ENCODE measurements at places on chromosomes 2 and 18.

GRCh38 chr2:98167916-98168315 is 80.9 kb downstream of the VWA3B start:
- no peak for DNase-seq

- no peak for DNase-seq
Measured at GRCh38 chr2:108614043-108614545, 79.8 kb downstream of the LIMS1 start.

DNA sequence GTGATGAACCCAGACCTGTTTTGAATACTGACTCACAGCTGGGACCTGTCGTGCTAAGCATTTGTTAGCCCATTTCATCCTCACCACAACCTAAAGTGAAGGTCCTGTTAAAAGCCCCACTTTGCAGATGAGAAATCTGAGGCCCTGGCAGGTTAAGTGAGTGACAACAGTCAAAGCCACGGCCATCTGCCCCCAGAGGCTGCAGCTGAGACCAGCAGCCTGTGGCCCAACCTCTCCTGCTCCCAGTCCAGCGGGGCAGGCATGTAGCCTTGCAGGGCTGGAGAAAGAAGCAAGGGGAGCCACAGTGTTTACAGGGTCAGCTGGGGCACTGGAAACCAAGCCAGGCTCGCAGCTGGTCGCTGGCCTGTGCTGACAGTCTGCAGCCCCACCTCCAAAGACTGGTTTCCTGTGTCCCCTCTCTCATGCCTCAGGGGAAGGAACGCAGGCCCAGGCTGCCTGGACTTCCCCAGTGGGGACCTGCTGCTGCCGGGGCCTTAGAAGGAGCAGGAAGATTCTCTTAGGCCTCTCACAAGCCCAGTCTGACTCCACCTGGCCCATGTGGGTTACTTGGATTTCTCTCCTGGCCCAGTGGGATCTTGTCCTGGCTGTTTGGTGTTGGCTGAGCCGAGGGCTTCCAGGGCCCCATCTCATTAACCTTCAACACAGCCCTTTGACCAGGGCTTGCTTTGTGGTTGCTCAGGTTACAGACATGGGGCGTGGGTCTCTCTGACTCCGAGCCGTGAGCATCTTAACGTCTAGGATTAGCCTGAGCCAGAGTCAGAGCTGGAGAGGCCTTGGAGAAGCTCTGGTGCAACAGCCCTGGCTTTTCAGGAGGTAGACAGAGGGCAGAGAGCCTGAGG is 1.7 kb downstream of the INPP5D start:
- no peak for DNase-seq

- DNase-seq = no peak
Measured at GRCh38 chr2:64809216-64809615, 155.5 kb upstream of the SERTAD2 start.

DNA sequence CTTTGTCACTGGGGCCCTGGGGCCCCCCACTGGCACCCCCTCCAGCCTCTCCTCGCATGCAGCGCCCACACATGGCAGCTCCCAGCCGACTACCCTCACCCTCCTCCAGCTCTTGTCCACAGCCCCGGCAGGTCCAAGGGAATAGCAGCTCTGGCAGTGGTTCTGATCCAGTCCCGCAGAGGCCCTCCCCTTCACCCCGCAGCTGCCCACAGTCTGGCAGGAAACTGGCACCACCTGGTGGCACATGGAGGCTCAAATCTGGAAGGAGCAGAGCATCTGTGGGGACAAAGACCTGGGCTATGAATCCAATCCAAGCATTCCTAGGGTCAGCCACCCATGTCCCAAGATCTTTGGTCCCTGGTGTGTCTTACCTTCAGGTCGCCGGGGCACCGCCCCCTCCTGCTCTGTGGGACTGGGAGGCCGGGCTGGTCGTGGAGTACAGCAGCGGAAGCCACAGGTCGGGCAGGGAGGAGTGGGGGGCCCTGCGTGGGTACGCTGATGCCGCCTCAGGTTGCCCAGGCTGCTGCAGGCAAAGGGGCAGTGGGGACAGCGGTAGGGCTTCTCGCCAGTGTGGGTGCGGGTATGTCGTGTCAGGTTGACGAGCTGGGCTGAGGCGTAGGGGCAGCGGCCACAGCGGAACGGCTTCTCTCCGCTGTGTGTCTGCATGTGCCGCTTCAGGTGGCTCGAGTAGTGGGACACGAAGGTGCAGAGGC is 2.3 kb downstream of the ZNF513 start:
- DNase-seq = no peak

- DNase-seq = no peak
Measured at GRCh38 chr2:33746208-33746800, 147.2 kb upstream of the FAM98A start.

All from tibial nerve (tissue), 4 donors.